ENCODE measurements at places on chromosomes 6 and 20.

DNA sequence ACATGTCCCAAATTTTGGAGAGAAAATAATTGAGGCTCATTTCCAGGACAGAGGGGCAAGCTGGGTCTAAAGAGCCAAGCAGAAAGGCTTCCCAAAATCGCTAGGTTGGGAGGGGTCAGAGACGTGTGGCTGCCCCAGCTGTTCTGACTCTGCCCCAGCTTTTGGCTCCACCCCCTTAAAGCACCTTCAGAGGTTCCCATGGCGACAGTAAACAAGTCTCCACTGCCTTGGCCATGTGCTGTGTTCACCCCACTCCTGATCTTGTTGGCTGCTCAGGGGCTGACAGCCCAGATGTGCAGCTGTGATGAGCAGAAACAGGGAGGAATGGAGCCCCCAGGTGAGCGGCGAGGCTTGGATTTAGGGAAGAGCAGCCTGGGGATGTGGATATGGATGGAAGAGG, 72.8 kb upstream of the SPTLC3 start:
- peak; percentile 53 for DNase-seq

DNA sequence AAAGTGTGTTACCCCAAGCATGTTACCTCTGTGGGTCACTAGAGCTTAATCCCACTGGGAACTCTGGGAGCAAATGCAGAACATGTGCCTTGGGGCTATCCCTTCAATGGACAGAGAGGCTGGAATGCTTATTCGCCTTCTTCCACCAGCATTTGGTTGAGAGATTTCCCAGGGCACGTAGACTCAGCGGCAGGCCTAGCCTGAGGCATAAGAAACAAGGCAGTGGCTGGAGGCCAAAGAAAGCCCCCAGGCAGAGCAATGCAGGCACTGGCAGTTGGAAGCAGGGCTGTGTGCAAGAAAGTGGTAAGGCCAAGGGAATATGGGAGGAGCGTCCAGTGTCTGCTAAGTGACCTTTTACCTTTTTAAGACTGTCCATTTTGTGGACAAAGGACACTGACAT, 114.0 kb upstream of the FLRT3 start:
- peak; percentile 13 for DNase-seq

GRCh38 chr6:20314866-20315845, 86.5 kb upstream of the E2F3 start:
- no peak for DNase-seq

DNA sequence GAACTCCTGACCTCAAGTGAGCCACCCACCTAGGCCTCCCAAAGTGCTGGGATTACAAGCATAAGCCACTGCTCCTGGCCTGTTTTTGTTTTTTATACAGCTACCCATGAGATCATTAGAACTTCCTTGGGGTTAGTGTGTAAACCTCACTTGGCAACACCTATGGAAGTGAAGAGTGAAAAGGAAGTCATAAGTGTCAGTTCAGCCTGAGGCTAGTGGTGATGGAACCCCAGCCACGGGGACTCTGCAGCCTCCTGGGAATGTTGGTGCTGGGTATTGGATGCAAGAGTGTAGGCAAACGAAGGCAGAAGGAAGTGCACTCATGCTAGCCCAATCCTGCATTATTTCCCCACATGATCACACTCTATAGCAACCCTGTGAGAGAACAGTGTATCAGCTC, 33.6 kb upstream of the FUCA2 start:
- no peak for DNase-seq

DNA sequence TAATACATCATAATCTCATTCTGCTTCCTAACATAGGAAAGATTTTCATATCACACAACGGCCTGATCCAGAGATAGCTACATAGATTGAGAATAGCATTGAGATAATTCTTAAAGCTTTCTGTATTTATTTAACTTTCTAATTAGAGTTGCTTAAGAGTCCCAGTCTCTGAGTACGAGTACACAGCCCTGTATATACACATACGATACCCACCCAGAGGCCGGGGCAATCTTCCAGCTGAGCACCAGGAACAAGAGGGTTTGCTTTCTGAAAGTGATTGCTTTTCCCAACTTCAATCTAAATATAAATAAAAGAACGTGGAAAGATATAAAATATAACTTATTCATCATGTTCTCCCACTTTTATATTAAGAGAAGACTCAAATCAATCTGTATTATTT, 313.8 kb downstream of the COL12A1 start:
- DNase-seq: no peak

GRCh38 chr6:100267721-100268123, 197.0 kb downstream of the SIM1 start:
- no peak for DNase-seq

DNA sequence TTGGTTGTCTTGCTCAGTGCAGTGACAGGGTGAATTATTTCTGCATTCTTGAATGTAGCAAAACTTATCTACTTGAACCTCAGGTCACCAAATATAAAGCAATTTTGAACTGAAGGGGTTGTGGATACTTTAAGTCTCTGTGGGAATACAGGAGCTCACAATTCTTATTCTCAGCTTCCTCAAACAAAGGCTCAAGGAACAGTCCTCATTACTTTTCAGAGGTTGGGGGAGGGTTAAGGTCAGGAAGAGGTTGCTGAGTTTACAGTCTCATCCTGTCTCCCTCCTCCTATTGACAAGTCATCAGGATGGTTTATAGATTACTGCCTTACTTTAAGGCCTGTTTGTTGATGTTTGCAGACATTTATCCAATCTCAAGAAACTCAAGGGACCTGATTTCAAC, 143.6 kb upstream of the SPACA1 start:
- peak; percentile 64 for DNase-seq

GRCh38 chr20:2298701-2299100, 2.9 kb downstream of the TGM3 start:
- no peak for DNase-seq

DNA sequence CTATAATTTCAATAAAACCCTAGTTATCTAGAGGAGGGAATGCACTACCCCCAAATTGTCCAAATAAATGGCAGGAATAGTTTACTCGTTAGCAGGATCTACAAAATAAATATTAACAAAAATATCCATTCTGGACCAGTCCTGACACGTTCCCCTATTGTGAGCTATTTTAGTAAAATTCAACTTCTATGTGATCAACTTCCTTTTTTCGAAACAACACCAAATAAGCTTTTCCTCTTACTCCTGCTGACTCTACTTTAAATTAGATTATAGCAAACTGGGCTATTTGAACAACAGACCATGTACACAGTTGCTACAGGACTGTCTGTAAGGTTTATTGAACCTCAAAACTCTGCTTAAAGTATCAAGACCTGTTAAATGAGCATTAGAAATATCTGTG, 154.3 kb downstream of the IPCEF1 start:
- DNase-seq: no peak

DNA sequence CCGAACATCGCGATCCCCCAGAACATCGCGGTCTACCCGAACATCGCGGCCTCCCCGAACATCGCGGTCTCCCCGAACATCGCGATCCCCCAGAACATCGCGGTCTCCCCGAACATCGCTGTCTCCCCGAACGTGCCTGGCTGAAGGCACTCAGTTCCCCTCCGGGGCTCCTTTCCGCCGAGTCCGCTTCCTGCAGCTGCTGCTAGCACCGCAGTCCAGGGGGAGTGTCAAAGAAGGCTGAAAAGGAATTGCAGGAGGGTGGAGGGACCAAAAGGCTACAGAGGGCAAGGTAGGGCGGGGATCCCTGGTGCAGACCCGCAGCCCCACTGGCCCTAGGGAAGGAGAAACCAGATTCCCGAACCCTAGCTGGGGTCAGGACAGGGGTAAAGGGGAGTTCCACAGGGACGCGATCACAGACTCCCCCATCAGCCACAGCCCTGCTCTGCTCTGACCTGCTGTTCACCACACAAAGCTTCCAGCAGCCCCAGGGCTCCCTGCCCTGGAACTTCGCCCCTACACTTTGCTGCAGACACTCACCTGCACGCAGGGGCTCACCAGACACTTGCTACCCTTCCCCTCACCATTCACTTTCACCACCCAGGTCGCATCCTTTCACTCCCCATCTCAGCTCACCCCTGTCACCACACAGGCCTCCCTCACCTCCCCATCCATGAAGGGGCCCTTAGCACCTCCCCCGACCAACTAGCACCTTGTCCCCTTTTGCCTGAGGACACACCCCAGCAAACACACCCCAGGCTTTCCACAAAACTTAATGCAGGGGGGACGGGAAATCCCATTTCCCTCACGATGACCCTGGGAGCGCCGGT, 1.7 kb downstream of the ULBP1 start:
- peak; percentile 60 for DNase-seq

DNA sequence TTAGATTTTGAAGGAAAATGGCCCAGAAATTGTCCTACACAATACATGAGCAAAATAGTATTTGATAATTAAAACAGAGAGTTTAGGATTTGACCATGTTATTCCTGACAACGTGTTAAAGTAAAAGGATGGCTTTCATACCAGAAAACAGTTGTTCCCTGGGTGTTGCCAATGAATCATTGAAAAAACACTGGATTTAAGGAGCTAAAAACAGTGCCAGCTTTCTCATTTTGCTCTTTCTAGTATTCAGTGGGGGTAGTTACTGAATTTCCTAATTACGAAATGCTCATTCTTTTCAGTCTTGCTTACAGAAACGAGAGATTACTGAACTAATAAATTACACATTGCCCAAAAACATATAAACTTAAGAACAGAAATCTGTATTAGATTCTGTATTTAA, 26.6 kb upstream of the SNAP91 start:
- no peak for DNase-seq

DNA sequence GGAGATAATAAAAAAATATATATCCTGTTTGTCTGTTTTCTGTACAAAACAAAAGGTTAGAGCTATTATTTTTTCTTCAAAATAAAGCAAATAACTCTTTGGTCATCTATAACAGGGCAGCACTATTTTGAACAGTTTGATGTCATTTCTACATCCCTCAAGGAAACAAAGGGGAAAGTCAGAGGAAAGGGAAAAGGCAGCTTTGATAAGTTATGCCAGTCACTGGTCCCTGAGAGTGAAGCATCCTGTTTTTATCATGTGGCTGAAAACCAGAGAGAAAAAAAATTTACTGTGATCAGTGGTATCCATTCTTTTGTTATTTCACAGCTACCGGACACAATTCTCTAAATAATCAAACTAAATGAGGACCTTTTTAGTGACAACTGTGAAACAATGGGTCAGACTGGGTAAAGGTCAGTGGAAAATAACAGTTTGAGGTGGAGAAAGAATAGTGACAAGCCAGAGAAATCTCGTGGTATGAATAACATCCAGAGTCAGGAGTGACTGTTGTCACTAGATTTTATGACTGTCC, 356.0 kb downstream of the HDGFL1 start:
- DNase-seq: no peak

- no peak for DNase-seq
These were observed 38.3 kb downstream of the MAFB start for GRCh38 chr20:40650707-40651106.

DNA sequence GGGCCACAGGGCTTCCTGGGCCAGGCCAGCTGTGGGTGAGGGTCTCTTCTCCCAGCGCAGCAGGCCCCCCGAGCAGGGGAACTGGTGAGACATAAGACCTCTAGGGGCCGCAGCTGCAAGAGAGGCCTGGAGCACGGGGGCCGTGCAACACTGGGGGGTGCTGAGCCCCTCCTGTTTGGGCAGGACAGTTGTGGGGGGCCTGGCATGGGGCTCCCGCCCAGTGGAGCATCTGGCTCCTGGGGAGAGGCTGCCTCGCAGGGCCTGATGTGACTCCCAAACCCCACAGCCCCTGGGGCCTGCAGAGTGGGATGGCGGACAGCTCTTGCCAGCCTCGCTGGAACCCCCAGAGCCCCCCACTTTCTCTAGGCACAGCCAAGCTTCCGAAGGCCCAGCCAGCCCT, 16.9 kb upstream of the GATA5 start:
- DNase-seq: no peak

DNA sequence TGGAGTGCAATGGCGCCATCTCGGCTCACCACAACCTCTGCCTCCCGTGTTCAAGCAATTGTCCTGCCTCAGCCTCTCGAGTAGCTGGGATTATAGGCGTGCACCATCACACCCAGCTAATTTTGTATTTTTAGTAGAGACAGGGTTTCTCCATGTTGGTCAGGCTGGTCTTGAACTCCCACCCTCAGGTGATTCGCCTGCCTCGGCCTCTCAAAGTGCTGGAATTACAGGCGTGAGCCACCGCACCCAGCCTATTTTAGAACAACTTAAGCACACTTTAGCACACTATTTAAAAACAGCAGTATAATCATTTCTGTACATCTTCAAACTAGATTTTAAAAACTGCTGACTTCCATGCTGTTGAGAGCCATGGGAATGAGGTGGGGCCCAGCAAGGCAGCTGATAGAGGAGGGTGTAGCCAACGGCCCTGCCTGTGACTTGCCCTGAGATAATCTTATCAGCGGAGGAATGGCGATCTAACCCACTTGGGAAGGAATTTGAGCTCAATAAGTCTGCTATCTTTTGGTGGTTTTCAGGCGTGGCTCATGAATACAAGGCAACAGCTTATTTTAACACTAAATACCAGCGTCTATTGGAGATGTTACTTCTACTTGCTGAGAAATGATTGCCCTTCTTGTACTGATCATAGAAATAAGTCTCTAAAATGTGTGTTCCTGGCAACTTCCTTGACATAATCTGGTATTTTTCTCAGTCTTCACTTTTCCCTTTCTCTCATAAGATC, 12.1 kb downstream of the ZDHHC14 start:
- DNase-seq: no peak

- DNase-seq: no peak
These were observed 81.2 kb downstream of the PDE7B start for GRCh38 chr6:135932651-135933050.

GRCh38 chr6:90646940-90647339, 60.1 kb upstream of the MAP3K7 start:
- DNase-seq: no peak

- no peak for DNase-seq
These were observed 289.6 kb downstream of the TBC1D7 start for GRCh38 chr6:13038741-13039190.

DNA sequence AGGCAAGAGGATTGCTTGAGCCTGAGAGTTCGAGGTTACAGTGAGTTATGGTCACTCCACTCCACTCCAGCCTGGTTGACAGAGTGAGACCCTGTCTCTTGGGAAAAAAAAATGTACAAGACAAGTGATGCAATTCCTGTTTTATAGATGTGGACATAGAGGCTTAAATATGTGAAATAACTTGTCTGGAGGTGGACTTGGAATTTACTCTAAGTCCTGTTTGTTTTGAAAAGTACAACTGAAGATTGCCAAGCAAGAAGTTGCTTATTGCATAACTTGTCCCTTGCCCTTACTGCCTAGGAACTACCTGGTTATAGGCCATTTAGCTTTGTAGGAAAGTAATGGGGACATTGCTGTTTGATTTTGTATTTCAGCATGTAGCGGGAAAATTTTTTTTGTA, 26.0 kb upstream of the ADIG start:
- DNase-seq: no peak

DNA sequence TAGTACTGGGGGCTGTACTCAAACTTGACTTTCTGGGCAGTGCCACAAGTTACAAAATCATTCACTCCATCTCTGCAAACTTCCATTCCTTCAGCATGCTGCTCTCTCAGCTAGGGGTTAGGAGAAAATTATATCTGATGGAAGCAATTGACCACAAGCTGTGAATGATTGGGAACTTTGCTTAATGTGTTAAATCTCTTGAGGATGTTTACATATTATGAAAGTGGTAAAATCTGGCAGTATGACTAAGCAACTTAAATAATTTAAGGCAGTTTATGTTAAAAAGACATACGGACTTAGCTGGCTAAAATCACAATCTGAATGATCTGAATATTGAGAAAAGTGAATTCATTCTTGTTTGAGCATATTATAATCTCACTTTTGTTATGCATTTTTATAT, 415.0 kb downstream of the PHF3 start:
- DNase-seq: no peak
